ENCODE measurements at places on chromosomes 6 and 20. TPM values are rescaled to one million over a fixed set of nuclear protein-coding genes. Genes with fewer than 3 reads are reported as not detected.

GRCh38 chr6:83231146-83231545 lies 38.0 kb downstream of the RWDD2A start:
- DNase-seq, result no peak

- DNase-seq, result no peak
Measured at GRCh38 chr20:9977629-9978028, 57.2 kb upstream of the ANKEF1 start.

GRCh38 chr6:43989581-43990146 lies 137.6 kb downstream of the MRPL14 start:
- DNase-seq, result no peak

DNA sequence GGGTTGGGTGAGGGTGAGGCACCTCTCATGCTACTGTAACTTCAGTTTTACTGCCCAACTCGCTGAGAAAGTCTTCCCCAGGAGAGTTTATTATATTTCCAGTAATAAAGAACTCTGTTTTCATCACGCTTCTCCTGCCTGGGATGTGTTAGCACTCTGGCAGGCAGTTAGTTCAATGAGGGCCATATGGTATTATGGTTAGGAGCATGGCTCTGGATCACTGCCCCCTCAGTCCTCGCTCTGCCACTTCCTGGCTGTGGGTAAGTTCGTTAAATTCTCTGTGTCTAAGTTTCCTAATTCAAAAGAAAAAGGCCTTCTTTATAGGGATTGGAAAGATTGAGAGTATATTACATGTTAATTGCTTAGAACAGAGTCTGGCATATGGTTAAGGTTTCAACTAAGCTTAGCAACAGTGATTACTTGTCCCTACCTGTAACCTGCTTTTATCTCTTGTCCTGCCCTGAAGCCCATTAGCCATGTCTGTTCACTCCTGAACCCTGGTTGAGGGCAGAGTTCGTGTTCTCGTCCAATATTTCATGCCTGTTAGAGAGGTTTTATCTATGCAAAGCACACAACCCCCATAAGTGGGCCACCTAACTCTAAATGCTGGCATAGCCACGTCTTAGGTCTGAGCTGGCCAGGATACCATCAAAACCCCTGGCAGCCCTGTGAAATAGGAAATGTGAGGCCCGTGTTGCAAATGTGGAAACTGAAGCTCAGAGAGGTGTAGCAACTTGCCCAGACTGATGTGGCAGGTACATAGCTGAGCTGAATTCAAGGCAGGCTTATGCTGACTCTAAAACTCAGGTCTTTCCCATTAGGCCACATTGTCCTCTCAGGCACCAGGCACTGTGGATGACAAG lies 342.5 kb upstream of the JARID2 start:
- DNase-seq, result no peak

DNA sequence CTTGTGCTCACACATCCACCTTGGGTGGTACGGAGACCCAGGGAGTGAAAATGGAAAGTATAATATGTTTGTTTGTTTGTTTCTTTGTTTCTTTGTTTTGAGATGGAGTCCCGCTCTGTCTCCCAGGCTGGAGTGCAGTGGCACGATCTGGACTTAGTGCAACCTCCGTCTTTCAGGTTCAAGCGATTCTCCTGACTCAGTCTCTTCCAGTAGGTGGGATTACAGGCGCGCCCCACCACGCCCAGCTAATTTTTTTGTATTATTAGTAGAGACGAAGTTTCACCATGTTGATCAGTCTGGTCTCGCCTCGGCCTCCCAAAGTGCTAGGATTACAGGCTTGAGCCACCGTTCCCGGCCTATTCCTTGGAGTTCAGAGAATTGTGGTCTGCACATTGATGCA lies 115.4 kb downstream of the TRIM27 start:
- no peak for DNase-seq

Gene PDE7B
- total RNA-seq, result 1.7 TPM

Gene PNPLA1
- not detected for total RNA-seq

Gene SERINC3
- 46.4 TPM for total RNA-seq

Gene TPBG
- total RNA-seq, result 20.3 TPM

Measured in H4 (cell line).